Transverse colon (tissue), 4 donors: ENCODE measurements at places on chromosomes 16 and 17.

GRCh38 chr17:35011671-35012216, 31.4 kb downstream of the LIG3 start:
- no peak for DNase-seq

GRCh38 chr16:54347961-54348360, 61.4 kb upstream of the IRX3 start:
- DNase-seq: peak; percentile 10

GRCh38 chr17:28841901-28842281, 699 bp downstream of the FAM222B start:
- DNase-seq: no peak

DNA sequence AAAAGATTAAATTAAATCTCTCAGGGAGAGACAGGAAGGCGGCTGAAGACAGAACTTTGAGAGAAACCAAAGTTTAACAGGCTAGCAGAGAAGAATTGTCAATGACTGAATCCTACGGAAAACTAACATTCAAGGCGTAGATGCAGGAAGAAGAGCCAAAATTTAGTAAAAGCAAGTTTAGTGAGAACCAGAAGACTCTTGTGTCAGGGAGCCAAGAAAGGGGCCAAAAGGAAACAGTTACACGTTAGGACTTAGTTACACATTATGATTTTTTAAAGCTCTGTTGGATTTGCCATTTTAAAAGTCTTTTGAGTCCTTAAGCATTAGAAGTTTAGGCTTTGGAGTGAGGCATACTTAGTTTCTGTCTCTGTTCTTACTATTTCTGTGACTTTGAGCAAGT, 164.6 kb downstream of the CHD9 start:
- no peak for DNase-seq

DNA sequence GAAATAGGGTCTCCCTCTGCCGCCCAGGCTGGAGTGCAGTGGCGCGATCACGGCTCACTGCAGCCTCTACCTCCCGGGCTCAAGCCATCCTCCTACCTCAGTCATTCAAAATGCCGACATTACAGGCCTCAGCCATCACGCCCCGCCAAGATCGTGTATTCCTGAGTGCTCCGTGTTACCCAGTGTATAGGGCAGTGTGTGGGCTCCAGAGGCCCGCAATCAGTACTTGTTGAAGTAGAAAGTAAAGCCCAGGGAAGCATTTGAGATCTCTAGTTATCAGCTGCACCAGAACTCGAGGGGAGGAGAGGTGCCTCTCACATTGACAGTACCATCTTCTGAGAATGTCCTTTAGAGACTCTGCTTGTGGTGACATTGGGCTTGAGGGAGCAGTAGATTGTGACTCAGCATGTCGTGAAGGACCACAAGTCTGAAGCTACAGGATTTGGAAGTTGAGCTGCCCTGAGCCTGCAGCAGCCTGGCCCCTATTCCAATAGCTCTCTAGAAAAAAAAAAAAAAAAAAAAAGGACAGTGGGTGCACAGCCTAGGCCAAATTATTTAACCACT, 1.1 kb upstream of the PRPSAP1 start:
- DNase-seq: no peak

- DNase-seq: no peak
Measured at GRCh38 chr16:1434644-1435592, 4.0 kb downstream of the PERCC1 start.

DNA sequence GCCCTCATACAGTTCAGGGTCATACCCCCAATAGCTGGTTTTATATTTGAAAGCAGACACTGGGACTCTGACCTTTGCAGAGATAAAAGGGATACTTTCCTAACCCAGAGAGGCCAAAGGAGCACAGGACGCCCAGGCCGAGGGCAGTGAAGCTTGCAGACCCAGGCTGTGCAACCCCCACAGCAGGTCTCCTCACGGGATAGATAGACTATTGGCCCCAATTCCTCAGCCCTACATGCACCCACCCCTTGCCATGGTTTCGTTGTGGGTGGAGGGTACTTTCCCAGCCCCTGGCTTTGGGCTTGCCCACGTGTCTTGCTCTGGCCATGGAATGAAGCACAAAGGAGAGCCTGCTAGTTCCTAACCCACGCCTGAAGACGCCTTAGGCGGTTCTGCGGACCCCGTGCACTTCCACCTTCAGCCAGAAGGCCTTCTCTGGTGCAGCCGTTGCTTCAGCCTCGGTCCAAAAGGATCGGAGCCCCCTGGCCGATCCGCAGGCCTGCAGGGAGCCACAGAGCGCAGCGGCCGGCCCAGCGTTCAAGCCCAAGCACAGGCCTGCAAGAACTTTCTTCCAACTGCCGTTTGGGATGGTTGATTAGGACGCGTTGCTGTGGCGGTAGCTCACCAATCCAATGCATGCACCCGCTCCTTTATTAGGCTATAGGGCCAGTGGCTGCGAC, 9.8 kb upstream of the BRCA1 start:
- no peak for DNase-seq

- DNase-seq: no peak
Measured at GRCh38 chr17:73319766-73320165, 8.0 kb upstream of the CDC42EP4 start.

- peak; percentile 90 for DNase-seq
Measured at GRCh38 chr16:30417529-30418349, 10.3 kb downstream of the ZNF771 start.

- no peak for DNase-seq
Measured at GRCh38 chr17:51015145-51015558, 105.5 kb downstream of the SPAG9 start.

GRCh38 chr16:11112723-11113348, 143.2 kb downstream of the SOCS1 start:
- DNase-seq: no peak

DNA sequence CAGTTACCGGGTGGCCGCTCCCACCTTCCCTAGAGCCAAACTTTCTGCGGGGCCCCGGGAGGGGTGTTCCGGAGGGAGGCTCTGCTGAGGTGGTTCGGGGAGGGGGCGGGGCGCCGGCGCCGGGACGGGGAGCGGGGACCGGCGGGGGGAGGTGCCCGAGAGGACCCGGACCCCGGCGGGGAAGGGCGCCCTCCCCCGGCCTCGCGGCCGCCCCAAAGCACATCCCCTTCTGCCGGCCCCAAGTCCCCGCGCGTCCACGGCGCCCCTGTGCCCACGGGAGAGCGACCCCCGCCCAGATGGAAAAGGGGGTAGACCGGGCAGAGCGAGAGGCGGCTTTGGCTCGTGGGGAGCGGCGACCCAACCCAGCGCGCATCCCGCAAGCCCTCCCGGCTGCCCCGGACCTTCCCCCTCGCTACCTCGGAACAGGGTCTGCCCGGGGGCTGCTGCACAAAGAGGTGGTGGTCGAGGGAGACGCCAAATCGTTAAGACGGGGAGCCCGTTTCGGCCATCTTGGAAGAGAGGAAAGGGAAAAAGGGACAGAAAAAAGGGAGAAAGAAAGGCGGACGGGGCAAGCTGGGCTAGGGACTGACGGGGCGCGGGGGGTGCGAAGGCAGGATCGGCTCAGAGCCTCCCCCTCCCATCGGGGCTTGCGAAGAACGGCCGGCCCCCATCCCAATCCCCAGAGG, 530 bp downstream of the PCGF2 start:
- DNase-seq: peak; percentile 57

DNA sequence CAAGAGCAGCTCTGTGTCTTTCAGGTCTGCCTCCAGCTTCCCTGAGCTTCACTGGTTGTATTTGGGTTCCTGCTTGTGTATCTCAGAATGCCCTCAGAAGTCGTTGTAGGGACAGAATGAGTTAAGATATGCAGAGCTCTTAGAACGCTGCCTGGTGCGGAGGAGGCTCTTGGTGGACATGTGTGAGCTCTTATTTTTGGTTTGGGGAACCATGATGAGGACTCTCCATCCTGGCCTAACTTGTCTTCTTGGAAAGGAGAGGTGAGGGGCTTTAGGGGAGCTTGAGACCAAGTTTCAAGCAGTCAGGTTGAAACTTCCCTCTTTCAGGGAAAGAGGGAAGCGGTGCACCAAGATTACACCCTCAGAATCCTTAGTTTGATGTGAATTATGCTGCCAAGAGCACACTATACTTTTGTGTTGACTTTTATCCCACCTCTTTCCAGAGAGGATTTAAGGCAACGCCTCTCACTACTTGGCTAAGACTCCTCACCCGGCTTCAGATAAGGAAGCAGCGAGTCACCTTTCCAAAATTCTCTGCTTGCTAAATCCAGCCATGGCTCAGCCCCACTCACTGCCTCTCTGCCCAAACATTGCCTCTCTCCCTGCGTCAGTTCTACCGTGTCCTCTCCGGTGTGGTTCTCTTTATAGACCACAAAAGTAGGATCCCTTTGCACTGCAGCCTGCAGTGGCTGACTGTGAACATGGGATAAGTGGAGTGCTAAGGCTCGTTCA, 12.7 kb downstream of the CDK5RAP3 start:
- DNase-seq: no peak

DNA sequence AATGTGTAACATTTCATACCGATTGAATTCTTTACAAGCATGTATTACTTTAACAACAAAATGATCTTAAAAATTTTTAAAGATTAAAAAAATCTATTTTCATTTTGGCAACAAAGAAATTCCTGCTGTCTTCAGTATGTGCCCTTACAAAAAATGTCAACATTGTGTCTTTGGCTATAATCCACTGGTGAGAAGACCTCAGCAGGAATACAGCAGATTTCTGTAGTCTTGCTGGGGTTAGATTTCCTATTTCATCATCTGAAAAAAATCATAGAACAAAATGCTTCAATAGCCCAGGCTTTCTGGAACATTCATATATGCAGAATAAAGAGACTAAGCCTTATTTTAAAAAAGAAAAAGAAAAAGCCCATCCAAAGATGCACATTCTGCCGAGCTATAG, 129.1 kb upstream of the CA10 start:
- DNase-seq: no peak

GRCh38 chr17:18119938-18120337, 11.4 kb downstream of the MYO15A start:
- no peak for DNase-seq

GRCh38 chr16:49663081-49664065, 192.5 kb downstream of the ZNF423 start:
- DNase-seq: peak; percentile 30

- DNase-seq: no peak
Measured at GRCh38 chr16:67370661-67371060, 22.6 kb downstream of the TPPP3 start.

DNA sequence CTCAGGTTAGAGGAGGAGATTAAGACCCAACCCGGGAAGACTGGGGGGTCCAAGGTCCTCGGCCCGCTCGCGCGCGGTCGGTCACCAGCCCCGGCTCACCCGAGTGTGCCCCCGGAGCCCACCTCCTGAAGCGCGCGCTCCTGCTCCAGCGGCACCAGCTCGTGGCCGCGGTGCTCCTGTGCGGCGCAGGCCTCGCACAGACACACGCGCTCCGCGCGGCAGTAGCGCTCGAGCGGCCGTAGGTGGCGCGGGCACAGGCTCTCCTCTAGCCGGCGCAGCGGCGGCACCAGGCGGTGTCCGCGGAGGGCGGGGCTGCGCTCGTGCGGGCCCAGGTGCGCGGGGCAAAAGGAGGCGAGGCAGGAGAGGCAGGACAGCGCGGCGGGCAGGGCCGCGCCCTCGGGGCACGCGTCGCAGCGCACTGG, 618 bp downstream of the TRIM47 start:
- DNase-seq: peak; percentile 88

DNA sequence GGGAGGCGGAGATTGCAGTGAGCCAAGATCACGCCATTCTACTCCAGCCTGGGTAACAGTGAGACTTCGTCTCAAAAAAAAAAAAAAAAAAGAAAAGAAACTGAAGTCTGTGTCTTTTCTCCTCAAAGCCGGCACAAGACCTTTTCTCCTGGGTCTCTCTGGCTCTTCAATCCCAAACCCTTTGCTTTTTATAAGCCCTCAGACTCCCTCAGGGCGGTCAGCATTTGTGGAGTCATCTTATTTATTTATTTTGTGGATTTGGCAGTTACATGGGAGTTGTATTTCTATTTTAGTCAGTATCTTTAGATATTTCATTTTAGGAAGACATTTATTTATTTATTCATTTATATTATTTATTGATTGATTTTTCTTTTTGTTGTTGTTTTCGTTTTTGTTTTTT, 57.7 kb upstream of the MAP3K14 start:
- no peak for DNase-seq

DNA sequence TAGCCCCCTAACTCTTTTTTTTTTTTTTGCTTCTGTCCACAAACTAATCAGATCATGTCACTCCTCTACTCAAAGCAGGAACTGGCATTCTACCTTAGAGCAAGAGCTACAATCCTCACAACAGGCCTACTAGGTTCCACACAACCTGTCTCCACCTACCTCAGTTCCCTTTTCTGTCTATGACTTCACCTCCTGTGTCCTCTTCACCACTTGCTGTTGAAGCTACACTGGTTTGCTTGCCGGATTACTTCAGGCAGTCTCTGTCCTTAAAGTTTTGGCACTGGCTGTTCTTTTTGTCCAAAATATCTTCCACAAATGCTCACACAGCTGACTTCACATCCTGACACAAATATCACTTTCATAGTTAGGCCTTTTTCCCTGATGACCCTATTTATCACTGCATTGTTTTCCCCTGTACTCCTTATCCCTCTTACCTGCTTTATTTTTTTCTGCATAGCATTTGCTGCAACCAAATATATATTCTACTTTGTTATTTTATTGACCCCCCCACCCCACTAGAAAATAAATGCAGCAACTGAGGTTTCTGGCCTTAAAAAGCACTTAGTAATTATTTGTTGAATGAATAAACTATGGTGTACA, 72.0 kb downstream of the KANSL1 start:
- DNase-seq: no peak

- no peak for DNase-seq
Measured at GRCh38 chr16:63925221-63925620, 1196.6 kb downstream of the CDH11 start.

DNA sequence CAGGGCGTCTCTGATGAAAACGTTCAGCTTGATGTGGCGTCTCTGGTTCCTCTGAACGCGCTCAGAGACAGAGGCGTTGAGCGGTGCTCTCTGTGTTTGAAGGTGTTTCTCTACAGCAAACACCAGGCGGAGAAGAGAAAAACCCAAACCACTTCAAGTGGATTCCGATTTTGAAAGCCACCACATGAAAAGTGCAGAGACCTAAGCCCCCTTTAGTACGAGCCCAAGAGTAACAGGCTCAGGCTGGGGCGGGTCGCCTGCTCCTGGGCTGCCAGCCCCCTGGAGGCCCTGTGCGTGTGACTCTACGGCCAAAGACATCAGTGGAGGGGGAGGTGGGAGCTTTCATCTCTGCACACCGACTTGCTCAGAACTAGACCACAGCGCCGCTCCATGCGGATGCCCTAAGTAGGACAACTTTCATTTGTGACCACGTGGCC, 328.4 kb downstream of the MAF start:
- DNase-seq: peak; percentile 32

DNA sequence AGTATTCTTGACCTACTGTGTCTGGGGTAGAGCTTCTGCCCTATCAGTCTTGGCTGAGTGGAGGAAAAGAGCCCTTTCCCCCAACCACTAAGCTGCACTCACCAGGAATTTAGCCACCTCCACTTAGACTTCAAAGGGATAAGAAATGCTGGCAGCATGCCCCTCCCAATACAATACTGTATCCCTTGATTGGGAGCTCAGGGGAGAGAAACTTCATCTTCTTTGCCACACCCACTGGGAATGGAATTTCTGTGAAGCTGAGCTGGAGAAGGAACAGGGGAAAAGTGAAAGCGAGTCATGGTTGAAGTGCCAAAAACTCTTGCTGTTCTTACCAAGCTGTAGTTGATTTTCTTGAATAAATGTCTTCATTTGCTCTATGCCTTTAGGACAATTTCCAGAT, 68.8 kb downstream of the CEP112 start:
- no peak for DNase-seq
